ENCODE measurements at places on chromosomes 1 and 21.

DNA sequence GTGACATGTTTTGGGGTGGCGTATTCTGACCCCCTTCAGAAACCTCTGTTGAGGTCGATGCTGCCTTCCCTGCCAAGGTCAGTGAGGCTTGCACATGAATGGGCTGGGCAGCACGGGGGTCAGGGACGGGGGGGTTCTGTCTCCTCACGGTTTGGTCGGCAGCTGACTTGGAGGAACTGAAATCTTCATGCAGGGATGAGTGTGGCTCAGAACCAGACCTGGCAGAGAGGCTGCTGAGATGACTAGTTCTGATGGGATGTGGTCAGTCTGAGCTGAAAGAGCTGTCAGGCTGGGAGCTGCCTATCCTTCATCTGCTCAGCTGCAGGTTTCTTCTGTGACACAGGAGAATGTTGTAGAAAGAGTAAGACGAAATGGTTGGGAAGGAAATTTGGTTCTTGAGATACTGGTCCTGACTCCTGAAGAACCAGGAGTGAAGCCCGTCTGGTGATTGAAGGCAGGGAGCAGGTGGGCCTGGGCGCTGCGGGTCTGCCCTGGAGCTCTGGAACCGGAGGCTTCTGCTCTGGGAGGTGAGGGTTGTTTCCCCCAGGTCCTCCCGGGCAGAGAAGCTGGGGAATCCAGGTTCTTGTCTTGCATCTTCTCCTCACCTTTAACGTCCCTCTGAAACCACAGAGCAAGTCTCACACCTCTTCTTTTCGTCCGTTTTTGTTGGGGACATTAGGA, 3.3 kb downstream of the SLX9 start:
- no peak for DNase-seq

- no peak for DNase-seq
These were observed 4.6 kb upstream of the PRKCZ start for GRCh38 chr1:2045468-2046173.

GRCh38 chr1:21289700-21290545, at the start of gene ECE1:
ECE1 (minus strand) TSS chr1:21290463; CDS start chr1:21290414, 49 bp downstream.
- no peak for DNase-seq

- DNase-seq: no peak
These were observed 102.2 kb upstream of the HAO2 start for GRCh38 chr1:119266386-119266785.

DNA sequence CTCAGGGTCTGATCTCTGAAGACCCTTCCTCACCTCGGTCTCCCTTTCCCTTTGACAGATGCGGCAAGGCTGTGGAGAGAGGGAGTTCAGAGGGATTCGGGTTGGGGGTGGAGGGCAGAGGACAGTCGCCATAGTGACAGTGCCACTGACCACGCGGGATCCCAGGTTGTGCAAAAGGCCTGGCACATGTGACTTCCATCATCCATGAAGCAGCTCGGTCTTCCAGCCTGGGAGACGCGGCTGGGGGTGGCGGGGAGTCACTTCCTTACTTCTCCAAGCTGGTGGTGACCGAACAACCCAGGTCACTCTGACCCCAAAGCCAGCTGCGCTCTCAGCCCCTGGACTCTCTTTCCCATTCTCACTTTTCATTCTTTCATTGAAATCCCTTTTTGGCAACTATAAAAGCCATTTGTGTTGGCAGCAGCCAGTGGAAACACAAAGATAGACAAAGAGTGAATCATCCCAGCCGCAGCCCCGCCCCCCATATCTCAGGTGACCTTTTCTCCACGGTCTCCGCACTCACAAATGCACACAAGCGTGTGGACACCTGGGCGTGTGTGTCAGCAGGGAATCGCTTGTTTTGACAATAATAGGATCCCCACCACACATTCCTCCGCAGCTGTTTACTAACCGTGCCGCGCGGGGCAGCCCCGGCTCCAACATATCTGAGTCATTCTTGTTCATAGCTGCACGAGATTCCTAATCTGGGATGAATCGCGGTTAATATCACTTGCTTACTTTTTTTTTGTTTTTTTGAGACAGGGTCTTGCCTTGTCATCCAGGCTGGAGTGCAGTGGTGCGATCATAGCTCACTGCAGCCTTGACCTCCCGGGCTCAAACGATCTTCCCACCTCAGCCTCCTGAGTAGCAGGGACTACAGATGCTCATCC, 68.3 kb downstream of the DHRS3 start:
- no peak for DNase-seq

GRCh38 chr1:10825592-10825991, 29.1 kb upstream of the CASZ1 start:
- no peak for DNase-seq

Measured in activated CD4-positive, CD25-positive, alpha-beta regulatory T cell (primary cell).